Right lung (tissue), 10 donors: ENCODE measurements at places on chromosomes 5 and 9. TPM values are rescaled to one million over a fixed set of nuclear protein-coding genes. Genes with fewer than 3 reads are reported as not detected.

DNA sequence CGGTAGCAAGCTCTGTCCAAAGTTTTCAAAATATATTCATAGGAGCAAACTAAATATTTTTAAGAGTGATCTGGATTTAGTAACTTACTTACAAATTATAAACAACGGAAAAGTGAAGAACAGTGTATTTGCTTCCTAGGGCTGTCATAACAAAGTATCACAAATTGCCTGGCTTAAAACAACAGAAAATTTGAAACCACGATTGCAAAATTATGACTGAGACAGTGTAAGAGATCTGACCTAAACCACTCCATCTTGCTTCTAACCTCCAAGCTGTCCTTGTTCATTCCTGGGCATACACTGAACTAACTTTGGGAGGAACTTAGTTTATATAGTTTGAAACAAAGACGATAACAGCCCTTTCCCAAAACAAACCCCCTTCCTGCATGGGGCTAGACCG, 202.0 kb upstream of the CDH6 start:
- no peak for DNase-seq

DNA sequence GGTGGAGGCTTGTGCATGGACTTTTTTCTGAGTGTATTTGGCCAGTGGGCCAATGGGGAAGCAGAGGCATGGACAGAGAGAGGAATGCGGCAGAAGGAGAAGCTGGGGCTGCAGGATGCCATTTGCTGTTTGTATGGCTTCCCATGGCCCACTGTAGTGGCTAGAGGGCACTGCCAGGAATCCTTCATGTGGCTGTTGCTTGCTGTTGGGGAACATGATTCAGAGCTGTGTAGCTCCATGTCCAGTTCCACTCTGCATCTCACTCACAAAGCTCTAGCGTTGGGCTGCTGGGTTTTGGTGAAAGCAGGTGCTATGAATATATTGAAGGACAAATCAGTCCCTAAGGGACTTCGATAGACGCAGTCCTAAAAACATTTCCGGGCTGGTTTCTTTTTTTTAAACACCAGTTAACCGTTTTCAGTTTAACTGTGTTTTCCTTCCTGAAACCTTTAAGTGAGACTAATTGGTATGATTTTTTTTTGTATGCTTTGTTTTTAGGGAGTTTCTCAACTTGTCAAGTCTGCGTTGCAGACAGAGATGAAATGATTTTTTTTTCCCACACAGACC, 51.3 kb downstream of the SLC22A5 start:
- no peak for DNase-seq

DNA sequence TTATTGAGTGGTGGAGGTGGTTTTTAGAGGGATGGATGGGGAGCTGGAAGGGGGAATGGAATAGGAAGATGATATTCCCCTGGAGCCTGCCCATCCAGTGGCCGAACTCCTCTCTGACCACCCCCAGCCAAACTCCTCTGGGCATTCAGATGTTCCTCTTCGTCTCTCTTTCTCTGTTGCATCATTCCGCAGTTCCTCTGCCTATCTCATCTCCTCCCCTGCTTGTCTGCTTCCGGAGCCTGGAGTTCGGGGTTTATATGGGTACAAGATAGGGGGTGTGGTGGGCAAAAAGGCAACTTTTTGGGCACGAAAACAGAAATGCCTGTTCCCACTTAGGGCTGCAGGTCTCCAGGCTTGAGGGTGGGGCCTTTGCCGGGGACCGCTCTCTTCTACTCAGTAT, 12.2 kb upstream of the CDK5RAP2 start:
- DNase-seq: no peak

DNA sequence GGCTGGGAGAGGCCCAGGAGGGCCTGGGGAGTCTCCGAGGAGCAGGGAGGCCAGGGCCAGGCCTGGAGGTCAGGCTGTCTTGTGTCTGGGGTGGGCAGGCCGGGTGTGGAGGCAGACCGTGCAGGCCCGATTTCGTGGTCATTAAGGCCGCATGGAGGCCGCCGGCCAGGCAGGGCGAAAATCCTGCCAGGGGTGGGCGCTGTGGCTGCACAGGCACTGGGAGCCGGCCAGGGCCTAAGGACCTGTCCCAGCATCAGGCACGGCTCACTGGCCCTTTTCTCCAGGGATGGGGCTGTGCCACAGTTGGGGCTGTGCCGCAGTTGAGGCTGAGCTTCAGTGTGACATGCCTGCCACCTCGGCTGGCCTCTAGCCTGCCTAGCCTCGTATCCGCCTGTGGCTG, 35.9 kb downstream of the ASS1 start:
- DNase-seq: no peak

DNA sequence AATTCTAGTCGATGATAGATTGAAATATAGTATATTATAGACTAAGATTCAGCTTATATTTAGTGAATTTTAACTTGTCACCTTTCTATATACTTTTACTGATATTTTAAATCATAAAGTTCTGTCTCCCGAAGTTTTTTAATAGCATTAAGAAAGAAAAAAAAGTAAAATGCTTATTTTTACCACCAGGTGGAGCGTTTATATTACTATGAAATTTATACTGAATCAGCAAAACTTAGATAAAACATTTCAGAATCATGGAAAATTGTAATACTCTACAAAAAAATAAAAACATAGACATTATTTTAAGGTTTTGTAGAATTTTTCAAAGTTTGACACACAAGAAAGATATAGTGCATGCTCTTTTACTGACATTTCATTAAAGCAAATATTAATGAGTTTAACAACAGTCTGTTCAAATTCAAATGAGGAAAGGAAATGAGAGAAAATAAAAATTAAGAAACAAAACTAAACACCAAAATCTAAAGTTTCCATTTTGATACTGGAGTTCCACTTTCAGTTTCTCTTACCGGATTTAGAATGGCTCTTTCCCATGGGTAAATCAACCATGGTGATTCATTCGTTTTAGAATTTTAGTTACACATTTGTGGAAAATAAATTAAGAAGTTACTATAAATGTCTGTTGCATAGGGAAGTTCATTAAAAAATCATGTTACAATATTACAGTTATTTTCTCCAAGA, 1035.3 kb downstream of the CDH12 start:
- DNase-seq: no peak

DNA sequence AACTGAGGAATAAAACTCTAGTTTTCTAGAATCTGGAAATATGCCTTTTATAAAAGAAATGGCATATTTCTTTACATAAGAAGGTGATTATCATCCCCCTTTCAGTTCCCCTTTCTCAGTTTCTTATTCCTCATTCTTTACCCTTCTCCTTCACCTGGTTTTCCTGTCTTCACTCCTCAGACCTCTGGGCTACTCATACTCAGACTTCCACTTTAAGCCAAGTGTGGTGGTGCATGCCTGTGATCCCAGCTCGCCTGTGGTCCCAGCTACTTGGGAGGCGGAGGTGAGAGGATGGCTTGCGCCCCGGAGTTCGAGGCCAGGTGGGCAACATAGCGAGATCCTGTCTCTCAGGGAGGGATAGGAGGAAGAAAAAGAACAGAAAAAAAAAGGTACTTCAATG, 57.2 kb downstream of the RANBP6 start:
- no peak for DNase-seq

GRCh38 chr5:133399247-133399891, 213.0 kb downstream of the FSTL4 start:
- DNase-seq: no peak

- DNase-seq: no peak
Measured at GRCh38 chr9:5945112-5945511, 54.4 kb downstream of the MLANA start.

DNA sequence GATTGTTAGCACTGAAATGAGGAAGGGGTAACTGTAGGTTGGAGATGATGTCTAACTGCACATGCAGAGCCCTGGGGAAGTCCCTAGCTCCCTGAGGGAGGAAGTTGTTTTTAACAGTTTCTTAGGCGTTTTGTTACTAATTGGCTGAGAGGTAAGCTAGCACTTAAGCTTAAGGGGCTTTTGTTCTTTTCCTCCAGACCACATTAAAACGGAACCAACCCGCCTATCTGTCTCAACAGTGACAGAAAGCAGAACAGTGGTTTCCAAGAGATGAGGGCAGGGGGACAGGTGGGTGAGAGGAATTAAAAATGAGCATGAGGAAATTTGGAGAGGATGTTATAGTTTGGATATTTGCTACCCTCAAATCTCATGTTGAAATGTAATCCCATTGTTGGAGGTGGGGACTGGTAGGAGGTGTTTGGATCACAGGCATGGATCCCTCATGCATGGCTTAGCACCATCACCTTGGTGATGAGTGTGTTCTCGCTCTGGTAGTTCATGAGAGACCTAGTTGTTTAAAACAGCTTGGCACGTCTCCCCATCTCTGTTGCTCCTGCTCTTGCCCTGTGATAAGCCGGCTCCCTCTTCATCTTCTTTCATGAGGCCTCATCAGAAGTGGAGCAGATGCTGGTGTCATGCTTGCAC, 38.9 kb downstream of the LYRM7 start:
- DNase-seq: no peak

DNA sequence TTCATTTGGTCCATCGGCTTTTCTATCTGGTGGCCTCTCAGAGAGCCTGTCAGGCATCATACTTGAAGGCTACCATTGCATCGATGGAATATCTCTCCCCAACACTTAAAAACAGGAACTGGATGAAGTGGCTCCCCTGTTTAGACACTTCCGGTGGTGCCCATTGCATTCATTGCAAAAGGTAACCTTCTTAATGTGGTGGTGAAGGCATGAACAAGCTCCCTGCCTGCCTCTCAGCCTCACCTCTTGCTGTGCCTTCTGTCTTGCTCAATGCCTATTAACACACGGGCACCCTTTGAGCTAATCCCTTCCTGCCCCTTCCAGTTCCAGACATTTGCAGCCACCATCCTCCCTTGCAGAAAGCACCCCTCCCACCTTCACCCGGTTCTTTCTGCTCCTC, 233.1 kb upstream of the MSX2 start:
- no peak for DNase-seq

DNA sequence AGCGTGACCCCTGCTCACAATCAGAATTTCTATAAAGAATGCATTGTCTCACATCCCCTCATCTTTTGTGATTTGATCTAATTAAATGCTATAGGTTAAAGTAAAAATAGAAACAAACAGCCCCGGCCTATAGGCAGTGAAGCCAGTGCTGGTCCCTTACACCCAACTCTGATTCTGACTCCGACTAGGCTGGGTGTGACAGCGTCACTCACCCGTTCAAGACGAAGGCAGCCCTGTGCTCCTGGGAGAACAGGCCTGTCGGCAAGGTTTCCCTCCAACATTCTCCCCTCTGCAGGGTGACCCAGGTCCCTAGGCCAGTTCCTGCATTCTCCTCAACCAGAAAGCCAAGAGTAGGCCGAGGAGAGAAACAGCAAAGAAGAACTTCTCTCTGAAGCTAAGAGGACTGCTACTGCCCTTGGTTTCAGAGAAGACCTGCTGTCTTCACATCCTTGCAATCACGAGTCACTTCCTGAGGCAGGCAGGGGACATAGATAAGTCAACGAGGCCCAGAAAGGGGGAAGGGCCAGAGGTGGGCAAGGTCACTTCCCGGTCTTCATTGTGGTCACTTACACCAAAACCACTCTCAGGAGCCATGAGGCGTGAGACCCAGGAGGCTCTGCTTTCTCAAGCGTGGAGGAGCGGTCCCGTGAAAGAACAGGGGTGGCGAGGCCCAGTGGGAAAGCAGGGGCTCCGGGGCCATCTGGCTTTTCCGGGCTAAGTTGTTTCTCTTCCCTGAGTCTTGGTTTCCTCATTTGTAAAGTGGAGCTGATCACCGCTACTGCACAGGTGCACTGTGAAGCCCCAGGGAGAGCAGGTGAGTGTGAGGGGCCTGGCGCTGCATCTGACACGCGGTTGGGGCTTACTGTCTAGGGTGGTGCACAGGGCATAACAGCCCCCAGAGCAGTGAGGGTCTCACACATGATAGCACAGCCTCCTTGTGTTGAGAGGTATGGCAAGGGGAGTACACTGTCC, 200.8 kb downstream of the CRB2 start:
- no peak for DNase-seq

DNA sequence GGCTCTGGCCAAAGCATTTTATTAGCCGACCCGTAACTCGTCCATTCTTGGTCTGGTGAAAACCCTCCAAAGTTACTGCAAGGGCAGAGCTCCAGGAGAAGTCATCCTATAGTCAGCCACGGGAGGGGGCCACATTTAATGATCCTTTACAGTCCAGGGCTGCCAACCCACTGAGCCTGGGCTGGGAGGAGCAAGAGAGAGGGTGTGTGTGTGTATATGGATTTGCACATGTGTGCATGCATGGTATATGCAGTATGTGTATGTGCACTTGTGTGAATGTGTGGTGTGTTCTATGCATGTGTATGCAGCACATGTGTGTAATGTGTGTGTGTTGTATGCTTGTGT, 4.2 kb upstream of the RASGEF1C start:
- no peak for DNase-seq

- no peak for DNase-seq
Measured at GRCh38 chr9:126777733-126778132, 27.1 kb upstream of the ZBTB43 start.

DNA sequence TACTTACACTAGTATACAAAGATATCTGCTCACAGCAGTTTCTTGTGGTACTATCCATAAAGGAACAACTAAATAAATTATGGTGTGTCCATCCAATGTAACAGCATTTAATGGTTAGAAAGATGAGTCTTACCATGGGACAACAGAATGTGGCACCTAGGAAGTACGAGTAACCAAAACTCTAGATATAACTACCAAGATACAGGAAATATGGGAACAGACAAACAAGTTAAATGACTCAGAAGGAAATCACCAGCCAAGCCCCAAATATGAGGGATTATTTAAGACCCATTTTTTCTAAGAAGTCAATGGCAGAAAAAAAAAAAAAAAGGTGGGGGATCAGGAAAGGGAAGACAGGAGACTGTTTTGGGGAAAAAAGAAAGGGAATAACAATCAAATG, 294.8 kb downstream of the PRELID2 start:
- DNase-seq: no peak

- no peak for DNase-seq
Measured at GRCh38 chr9:133114886-133115603, 6.0 kb downstream of the RALGDS start.

DNA sequence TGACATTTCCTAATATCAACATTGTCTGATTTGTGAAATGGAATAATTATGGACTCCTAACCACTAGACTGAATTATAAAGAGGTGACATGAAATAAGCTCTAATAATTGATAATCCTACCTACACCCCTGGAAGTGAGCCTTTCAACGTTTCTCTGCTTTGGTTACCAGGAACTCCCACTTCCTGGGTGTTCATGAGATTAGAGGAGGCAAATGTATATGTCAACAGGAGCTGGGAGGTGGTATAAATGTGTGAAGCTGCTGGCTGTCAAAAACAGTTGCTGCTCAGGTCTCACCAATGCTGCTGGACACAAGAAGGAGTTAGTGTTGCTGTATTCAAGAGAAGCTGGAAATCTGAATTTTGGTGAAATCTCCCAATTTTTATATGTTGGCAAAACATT, 96.8 kb downstream of the CAMK4 start:
- no peak for DNase-seq

The C1QTNF2 gene
- 5.1 TPM for polyA plus RNA-seq

The IFNA7 gene
- not detected for polyA plus RNA-seq

The PKD2L2 gene
- polyA plus RNA-seq: 0.38 TPM

The C8G gene
- polyA plus RNA-seq: 0.78 TPM

The GMCL2 gene
- polyA plus RNA-seq: not detected

The SEMA5A gene
- polyA plus RNA-seq: 18.4 TPM

The PHF19 gene
- polyA plus RNA-seq: 56.8 TPM

The LCN15 gene
- polyA plus RNA-seq: 0.10 TPM

The PDZD2 gene
- polyA plus RNA-seq: 16.5 TPM

The ALAD gene
- polyA plus RNA-seq: 36.8 TPM

The CLK4 gene
- polyA plus RNA-seq: 96.2 TPM

The BDP1 gene
- polyA plus RNA-seq: 26.0 TPM
